ENCODE measurements at places on chromosomes 2 and 18.
A peak's percentile ranks its signal among the peaks of the same experiment; 100 is the strongest.

- DNase-seq = no peak
Observed at GRCh38 chr18:79888016-79888415, 63.4 kb downstream of the SLC66A2 start.

DNA sequence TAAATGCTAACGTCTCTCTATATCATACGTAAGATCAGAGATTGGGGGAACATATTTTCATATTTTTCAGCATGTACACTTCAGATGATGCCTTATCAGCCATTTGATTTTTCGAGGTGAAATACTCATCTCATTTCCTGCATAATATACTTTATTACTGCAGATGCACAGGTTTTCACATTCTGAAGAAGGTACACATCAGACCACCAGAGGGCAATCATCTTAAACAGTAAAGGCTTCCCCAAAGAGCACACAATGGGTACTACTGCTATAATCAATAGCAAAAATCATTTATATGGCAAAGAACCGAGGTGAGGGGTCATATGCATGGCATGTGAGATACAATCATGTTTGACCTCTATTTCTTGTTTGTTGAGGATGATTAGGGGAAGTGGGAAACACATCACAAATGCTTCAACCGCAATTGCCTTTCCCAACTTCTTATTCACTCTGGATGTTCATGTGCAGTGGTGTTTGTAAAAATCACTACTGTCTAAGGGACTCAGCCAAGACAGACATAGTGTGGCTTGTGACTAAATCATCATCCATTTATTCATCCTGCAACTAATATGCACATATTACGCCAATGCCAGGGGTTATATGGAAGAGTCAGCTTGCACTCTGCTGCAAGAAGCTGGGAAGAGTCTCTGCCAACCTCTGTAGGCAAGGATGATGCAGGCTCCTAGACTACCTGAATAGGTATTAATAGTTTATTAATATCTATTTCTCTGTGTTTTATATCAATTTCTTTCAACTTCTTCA lies 118.7 kb downstream of the EPB41L3 start:
- DNase-seq = no peak

GRCh38 chr2:46954951-46955571 lies 39.5 kb upstream of the MCFD2 start:
- no peak for DNase-seq

DNA sequence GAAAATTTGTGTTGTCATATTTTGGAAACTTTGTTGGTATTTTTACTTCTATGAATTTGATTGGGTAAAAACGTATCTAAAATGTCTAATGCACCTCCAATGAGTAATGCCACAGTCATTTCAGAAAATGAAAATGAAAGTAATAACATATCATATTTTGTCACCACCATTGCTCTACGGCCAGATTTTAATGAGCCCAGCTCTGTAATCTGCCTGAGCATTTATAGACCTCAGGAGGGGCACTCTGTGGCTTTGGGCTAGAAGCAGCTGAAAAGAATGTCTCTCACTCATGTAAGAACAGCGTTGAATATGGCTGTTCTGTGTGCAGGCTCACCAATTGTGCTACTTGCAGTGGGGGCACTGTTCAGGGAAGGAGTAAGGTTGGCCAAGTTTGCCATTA lies 32.7 kb upstream of the ABCA12 start:
- DNase-seq = no peak

DNA sequence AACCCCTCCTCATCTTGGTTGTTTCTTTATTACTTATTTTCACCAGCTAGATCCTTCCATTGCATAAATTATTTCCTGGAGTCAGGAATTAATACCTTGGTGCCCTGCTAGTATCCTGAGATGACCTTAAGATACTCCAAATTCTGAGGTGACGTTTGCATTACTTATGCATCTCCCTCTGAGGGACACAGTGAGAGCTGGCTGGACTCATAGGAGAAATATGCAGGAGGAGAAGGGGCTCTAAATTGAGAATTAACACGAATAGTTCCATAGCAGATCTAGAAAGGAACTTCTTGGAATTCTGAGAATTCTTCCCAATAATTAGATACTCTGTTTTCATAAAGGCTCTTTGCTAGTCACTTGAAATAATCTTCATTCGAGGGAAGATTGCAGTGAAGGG lies 310.6 kb upstream of the ZEB2 start:
- no peak for DNase-seq

DNA sequence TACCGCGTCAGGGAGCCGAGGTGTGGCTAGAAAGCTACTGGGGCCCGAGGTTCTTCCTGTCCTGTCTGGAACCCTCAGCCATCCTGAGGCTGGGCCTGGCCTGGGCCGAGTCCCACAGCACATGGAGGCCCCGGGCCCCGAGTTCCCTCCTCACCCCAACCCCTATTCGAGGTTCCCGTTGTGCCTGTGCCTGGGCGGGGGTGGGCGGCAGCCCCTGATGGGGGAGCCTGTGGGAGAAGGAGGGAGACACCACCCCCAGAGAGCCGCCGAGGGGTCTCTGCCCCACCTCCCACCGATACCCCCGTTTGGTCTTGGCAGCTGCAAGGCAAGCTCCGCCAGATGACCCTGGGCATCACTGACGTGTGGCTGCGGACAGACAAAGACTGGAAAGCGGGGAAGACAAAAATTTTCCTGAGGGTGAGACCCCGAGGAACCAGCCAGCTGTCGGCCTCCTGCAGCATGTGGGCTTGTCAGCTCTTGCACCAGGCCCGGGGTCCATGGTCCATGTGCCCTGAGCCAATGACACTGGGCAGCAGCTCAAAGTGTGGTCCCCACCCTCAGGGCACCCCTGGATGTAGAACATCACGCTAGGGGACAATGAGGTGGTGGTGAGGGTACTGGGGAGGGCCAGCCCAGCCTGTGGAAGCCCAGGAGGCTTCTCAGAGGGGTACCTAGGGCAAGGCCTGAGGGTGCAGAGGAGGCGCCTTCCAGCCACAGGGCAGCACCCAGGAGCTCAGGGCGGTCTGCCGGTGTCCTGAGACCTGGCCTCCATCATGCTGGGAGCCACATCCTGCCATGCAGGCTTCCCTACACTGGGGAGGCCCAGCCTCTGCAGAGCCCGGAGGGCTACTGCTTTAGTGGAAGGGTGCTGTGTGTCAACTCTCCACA lies 52.5 kb upstream of the GPR17 start:
- peak; percentile 27 for DNase-seq

- DNase-seq = no peak
Observed at GRCh38 chr2:213232649-213233437, 51.4 kb upstream of the SPAG16 start.

DNA sequence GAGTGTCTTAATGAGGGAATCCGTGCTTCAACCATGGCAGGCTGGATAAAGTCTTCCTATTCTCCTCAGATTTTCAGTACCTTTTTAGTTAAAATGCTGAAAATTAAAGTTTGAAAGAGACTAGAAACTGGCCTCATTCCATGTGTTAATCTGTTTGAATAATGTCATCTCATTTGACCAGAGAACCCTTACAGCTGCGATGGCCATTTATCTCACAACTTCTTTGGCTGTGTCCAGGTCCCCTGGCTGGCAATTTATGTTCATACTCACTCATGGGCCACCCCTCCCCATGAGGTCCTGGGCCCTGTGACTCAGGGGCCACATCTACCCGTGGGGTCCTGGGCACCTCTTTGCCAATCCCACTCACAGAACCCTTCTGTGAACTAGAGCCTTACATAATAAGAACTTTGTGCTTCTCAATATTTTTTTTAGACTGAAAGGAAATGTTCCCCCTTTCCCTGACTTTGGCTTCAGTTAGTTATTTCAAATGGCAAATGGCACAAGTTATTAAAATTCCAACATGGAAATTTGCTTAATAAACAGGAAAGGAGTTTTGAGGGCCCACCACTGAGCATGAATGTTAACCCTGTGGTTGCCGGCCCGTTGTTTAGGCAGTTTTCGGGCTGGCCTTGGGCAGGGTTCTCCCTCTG lies 134.6 kb downstream of the UXS1 start:
- no peak for DNase-seq

DNA sequence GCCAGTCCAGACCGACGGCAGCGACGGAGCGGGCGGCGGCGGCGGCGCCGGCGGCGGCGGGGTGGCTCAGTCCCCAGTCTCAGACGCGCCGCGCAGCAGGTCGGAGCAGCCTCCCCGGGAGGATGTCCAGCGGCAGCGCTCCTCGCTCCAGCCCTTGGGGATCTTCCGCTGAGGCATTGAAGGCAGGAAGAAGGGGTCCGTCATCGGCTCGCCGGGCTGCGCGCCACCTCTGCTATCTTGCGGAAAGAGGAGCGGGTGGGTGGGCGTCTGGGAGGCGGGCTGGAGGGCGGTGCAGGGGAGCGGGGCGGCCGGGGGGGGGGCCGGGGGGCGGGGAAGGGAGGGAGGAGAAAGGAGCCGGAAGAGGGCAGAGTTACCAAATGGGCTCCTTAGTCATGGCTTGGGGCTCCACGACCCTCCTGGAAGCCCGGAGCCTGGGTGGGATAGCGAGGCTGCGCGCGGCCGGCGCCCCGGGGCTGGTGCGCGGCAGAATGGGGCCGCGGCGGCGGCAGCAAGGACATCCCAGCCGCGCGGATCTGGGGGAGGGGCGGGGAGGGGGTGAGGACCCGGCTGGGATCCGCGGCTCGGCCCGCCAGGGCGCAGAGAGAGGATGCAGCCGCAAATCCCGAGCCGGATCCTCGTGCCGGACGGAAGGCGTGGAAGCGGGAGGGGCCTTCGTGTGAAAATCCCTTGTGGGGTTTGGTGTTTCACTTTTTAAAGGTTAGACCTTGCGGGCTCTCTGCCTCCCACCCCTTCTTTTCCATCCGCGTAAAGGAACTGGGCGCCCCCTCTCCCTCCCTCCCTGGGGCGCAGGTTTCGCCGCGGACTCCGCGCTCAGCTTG lies at the start of gene NETO1:
Gene NETO1, minus strand, starts transcription at position 242 of the 839 bp plus-strand sequence. CDS start 696 bp downstream, outside the sequence.
- DNase-seq = no peak

GRCh38 chr2:9213477-9214051 lies 7.0 kb downstream of the ASAP2 start:
- no peak for DNase-seq

- no peak for DNase-seq
Observed at GRCh38 chr2:196088203-196088602, 19.6 kb upstream of the DNAH7 start.

DNA sequence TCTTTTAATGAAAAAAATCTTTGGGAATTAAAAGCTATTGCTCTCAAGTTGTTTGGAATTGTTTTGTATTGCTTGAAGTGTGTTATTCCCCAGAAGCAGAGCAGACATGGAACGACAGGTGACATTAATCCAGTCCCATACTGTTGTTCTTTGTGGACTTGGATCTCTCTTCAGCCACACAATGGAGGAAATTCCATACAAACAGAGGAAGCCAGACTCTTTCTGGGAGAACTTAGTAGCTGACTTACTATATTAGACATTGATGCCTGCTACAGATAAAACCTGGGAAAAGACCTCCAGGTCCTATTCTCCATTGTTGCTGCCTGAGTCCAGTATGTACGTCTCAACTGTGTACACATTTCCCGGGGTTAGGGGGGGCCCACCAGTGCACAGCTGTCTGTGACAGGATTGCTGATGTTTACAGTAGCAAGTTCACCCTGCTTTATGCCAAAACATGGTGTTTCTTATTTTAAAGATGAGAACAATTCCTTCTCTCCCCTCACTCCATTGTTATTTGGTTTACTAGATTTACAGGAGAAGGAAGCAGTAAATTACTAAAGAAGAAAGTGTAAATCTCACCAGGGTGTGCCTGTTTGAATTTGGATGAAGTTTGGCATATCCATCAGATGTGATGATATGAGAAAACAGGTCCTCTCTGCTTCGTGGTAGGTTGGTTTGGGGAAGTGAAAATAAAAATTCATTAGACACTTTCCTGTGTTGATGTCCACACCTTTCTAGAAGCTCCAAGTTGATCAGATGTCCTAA lies 142.4 kb upstream of the RBBP8 start:
- no peak for DNase-seq

GRCh38 chr2:161306919-161307318 lies 1.3 kb upstream of the PSMD14 start:
- no peak for DNase-seq

DNA sequence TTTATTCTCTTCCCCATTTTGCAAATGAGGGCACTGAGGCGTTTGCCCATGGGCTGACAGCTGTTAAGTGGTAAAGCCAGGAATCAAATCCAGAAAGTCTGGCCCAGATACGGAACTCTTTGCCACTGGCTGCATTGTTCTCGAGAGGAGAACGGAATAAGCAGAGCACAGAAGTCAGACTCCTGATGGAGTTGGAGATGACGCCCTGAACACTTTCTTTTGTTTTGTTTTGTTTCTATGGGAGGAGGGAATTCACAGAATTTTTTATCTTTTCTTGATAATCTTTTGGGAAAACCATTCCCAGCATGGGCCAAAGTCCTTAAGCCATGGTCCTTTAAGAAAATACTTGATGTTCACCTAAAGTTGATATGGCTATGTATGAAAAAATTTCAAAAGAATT lies 322.2 kb downstream of the RDH14 start:
- no peak for DNase-seq

- DNase-seq = no peak
Observed at GRCh38 chr2:150887926-150888325, 373.7 kb downstream of the RBM43 start.

GRCh38 chr18:13269521-13270011 lies 51.0 kb downstream of the LDLRAD4 start:
- no peak for DNase-seq

- DNase-seq = no peak
Observed at GRCh38 chr2:8631465-8632005, 50.3 kb upstream of the ID2 start.

GRCh38 chr2:202051499-202052161 lies 18.0 kb downstream of the FZD7 start:
- DNase-seq = no peak

- no peak for DNase-seq
Observed at GRCh38 chr2:238565031-238565430, 138.3 kb downstream of the ASB1 start.

GRCh38 chr2:118842661-118843482 lies 4.6 kb downstream of the EN1 start:
- no peak for DNase-seq

DNA sequence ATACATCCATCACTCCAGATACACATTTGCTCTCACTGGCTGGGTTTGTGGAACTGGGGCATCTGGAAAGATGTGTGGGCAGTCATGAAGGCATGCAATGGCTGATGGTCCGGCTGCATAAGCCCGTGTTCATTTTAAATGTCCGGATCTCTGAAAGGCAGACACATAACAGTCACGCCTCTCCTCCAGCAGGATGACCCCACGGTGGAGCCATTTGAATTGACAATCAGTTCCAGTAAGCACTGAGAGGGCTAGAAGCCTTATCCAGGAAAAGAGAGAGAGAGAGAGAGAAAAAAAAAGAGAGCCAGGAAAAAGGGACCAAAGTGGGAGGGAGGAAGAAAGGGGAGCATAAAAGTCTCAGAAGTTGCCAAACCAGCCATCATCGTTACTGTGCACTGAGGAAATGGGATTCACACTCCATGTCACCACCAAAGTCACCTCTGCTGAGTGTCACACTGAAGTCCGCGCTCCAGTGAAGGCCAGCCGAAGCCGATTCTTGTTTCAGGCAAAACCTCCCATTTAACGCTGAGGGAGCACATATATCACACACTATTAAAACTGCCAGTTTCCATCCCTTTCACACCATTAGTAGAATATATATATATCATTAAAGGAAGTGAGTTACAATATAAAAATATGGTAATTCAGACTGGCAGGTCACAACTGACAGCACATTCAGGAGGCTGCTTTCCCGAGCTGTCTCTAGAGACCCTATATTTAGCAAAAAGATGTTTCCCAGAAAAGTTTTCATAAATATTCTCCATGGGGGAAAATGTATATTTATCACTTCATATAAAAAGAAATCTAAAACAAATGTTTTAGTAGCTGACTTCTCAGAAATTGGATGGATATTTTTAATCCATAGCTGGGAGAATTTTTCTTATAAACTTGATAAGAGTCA lies 142.0 kb downstream of the ACTR3 start:
- DNase-seq = no peak

- DNase-seq = no peak
Observed at GRCh38 chr2:217929272-217929671, 73.5 kb downstream of the TNS1 start.
